ENCODE measurements at places on chromosomes 7 and 10. TPM values are rescaled to one million over a fixed set of nuclear protein-coding genes. Genes with fewer than 3 reads are reported as not detected.

Gene RAMP3
- not detected for total RNA-seq

Gene CDK14
- total RNA-seq = 130 TPM

Gene SLC26A4
- total RNA-seq = 0.05 TPM

Gene HOXA13
- not detected for total RNA-seq

Gene LYZL1
- total RNA-seq = not detected

Gene NEUROD6
- total RNA-seq = not detected

Gene SPOCK2
- total RNA-seq = 27.8 TPM

Gene TMEM236
- total RNA-seq = 0.09 TPM

Gene PRF1
- 0.61 TPM for total RNA-seq

Gene MRC1
- 0.15 TPM for total RNA-seq

Gene NUTM2A
- 1.0 TPM for total RNA-seq

Gene ANXA8
- total RNA-seq = not detected

Gene DUSP5
- total RNA-seq = 26.1 TPM

Gene MMD2
- total RNA-seq = not detected

Gene CALU
- total RNA-seq = 14.7 TPM

Gene BICC1
- not detected for total RNA-seq

Gene WNT8B
- total RNA-seq = not detected

Gene BAIAP2L1
- total RNA-seq = 8.1 TPM

Gene PKD2L1
- not detected for total RNA-seq

Gene ZNF862
- total RNA-seq = 12.6 TPM

Gene CXCL12
- not detected for total RNA-seq

Gene TAS2R4
- 1.9 TPM for total RNA-seq

Gene DNAJC12
- total RNA-seq = 0.31 TPM

Gene SPDYE2B
- total RNA-seq = not detected

Gene SDK1
- total RNA-seq = 0.32 TPM

Gene ATP6V0E2
- 10.4 TPM for total RNA-seq

Gene TUBB8
- total RNA-seq = not detected

Gene ARHGEF5
- total RNA-seq = 6.4 TPM

Gene TMEM26
- not detected for total RNA-seq

Gene IKZF5
- 17.0 TPM for total RNA-seq
